ENCODE measurements at places on chromosomes 3 and 15.

DNA sequence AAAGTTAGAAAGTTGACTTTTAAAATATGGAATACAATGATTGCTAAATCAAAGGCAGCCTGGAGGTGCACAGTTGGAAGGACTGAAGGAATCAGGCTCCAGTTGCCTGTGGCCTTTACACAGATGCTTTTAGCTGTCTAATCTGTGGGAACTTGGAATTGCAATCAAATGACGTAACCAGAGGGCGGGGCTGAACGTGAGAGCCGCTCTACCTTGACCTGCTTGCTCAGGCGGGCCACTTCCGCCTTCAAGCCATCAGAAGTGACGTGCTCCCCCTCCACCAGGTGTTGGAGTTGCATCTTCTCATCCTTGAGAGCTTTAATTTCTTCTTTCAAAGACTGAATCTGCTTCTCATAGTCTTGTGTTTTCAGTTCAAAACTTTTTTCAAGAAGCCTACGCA is 37.7 kb upstream of the GNB5 start:
- DNase-seq, result no peak

- no peak for DNase-seq
Measured at GRCh38 chr3:183954875-183955274, 62.8 kb downstream of the ABCC5 start.

DNA sequence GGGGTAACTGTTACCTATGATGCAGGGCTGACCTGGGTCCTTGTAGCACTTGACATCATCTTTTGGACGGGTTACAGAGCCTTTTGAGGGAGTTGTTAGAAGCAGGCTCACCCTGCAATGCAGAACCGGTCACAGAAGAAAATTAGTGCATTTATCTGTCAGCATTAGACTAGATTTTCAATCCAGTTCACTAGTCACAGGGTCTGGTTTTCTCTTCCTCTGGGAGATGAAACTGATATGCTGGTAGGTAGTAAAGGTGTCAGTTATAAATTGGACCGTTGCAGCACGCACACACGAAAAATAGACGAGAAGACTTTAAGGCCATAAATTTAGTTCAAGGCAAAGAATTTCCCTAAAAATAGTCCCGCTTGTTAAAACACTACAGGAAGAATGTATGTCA is 532.3 kb upstream of the ATP11B start:
- no peak for DNase-seq

- no peak for DNase-seq
Measured at GRCh38 chr3:73546961-73547360, 77.8 kb downstream of the PDZRN3 start.

GRCh38 chr15:58650102-58650501 is 99.4 kb downstream of the ADAM10 start:
- no peak for DNase-seq

- DNase-seq, result no peak
Measured at GRCh38 chr3:169390271-169390670, 273.2 kb downstream of the MECOM start.

- no peak for DNase-seq
Measured at GRCh38 chr15:61946778-61947177, 113.5 kb downstream of the VPS13C start.

- DNase-seq, result no peak
Measured at GRCh38 chr15:99085413-99086326, 19.2 kb upstream of the SYNM start.

GRCh38 chr3:7875925-7876324 is 625.7 kb upstream of the LMCD1 start:
- no peak for DNase-seq

DNA sequence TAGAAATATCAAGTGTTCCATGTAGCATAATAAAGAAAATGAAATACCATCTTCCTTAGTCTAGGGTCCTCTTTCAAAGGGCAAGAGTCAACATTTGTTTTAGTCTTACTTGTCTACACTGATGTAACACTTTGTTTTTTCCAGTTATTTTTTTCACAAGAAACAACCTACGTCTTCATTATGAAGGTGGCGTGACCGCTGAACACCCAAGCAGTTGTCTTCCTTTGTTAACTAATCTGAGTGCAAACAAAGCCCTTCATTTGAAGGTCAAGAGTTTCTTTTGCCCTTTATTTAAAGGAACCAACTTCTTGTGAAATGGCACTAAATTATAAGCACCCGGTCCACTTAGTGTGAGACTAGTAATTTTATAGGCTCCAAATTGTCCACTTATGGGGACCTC is 73.2 kb downstream of the CD47 start:
- no peak for DNase-seq

GRCh38 chr3:156317462-156318074 is 197.2 kb downstream of the KCNAB1 start:
- DNase-seq, result no peak

- DNase-seq, result no peak
Measured at GRCh38 chr3:65749066-65749465, 289.7 kb downstream of the MAGI1 start.

GRCh38 chr3:37862219-37862902 is 681 bp downstream of the CTDSPL start:
- no peak for DNase-seq

GRCh38 chr3:8665407-8665896 is 20.9 kb upstream of the SSUH2 start:
- no peak for DNase-seq

DNA sequence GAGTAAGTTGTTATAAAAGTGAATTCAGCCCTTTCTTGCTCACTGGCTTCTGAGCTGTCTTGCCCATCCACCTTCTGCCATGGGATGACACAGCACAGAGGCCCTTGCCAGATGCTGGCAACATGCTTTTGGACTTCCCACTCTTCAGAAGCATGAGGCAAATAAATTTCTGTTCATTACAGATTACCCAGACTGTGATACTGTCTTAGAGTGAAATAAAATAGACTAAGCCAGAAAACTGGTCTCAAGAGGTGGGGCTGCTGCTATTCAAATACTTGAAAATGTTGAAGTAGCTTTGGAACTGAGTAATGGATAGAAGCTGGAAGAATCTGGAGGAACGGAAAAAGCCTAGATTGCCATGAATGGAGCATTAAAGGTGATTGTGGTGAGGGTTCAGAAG is 170.4 kb downstream of the ZMAT3 start:
- no peak for DNase-seq

DNA sequence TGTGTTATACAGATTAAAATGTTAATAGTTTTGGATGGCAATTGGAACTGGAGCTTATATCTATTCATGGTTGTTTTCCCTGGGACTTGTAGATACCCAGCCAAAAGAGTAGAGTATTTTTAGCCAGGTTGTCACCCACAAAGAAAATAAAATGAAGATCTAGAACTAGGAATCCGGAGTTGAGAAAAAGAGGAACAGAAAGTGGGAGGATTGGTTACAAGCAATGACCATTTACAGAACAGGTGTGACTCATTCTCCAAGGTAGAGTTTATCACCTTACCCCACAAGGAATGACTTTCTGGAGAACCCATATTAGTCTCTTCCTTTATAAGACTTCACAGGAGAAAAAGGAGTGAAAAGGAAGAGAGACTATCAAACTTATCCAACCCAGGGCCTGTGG is 99.8 kb downstream of the TMEM108 start:
- DNase-seq, result no peak

GRCh38 chr15:94099574-94099960 is 131.8 kb upstream of the MCTP2 start:
- no peak for DNase-seq

DNA sequence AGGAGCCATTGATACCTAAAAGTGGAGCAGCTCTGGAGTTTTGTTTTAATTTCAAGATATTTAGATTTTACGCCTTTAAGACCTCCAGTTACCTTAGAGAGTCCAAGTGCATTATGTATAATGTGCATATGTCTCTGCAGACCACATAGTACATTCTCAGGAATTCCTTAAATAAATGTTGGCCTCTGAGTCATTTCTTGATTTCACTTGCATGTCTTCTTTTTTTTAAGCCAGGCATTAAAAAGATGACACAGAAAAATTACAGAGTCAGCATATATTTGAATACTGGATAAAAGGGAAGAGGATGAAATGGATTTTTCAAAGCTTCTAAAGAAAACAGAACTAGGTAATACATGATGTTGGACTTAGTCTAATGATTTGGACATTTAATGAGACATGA is 125.2 kb downstream of the TMCO5A start:
- DNase-seq, result no peak

DNA sequence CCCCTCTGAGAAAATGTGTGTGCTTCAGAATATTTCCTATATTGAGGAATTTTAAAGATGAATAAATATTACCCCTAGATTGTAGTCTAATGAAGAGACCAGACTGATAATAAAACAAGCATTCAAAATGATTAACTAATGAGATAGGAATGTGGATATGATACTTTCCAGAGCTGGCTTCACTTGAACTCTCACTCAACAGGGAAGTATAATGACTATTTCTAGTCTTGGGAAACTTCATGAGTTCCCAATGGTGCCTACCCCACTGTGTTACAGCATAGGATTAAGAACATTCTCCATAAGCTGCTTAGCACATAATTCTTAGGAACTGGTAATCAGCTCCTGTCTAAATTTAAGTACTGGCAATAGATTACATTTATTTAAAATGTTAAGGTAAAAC is 261.5 kb upstream of the ZNF385D start:
- no peak for DNase-seq

- no peak for DNase-seq
Measured at GRCh38 chr3:150913133-150913922, 8.1 kb upstream of the MINDY4B start.

DNA sequence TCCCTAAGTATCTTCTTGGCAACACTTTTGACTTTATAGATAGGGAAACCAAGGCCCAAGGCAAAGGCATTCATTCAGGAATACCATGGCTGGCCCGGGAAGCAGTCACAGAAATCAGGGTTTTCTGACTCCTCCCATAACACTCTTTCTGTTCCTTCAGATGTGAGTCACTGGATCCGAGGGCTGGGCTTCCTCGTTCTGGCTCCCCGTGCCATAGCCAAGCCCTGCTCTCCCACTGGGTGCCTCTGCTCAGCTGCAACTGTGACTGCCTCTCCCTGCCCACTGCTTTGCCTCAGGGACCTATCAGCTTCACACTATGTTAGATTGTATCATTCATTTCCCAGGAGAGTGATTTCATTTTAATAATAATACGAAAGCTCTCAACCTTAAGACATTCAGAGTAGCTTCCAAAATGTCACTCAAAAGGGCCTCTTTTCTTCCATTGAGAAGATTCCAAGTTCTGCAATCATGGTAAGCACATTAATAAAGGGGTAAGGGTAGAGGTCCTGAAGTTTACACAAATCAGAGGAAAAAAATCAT is 50.2 kb downstream of the GABRB3 start:
- no peak for DNase-seq

DNA sequence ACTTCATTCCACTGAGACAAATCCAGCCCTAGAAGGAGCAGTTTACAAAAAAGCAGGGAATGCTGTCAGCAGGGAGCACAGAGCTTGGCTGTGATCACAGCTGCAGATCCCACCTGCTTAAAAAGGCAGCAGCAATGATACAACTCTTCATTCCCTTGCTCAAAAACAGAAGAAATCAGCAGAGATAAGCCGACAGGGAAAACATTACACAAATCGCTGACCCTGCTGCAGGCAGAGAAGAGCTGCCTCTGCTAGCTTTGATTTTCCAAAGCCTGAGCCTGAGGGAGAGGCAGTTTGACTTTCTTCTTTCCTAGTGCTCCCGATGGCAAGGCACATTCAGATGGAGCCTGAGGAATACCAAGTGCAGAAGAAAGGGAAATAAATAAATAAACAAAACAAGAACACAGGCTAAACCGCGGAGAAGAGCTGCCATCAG is 80.2 kb downstream of the SHQ1 start:
- DNase-seq, result no peak
